ENCODE measurements at places on chromosomes 4 and X. TPM values are rescaled to one million over a fixed set of nuclear protein-coding genes. Genes with fewer than 3 reads are reported as not detected.
A peak's percentile ranks its signal among the peaks of the same experiment; 100 is the strongest.

Gene SASH3
- total RNA-seq, result 2.9 TPM

Gene INPP4B
- 10.0 TPM for total RNA-seq

Gene ADGRG2
- total RNA-seq, result 0.10 TPM

Gene PAGE1
- total RNA-seq, result not detected

Gene SNCA
- total RNA-seq, result 1.2 TPM

Gene GLUD2
- total RNA-seq, result 0.74 TPM

DNA sequence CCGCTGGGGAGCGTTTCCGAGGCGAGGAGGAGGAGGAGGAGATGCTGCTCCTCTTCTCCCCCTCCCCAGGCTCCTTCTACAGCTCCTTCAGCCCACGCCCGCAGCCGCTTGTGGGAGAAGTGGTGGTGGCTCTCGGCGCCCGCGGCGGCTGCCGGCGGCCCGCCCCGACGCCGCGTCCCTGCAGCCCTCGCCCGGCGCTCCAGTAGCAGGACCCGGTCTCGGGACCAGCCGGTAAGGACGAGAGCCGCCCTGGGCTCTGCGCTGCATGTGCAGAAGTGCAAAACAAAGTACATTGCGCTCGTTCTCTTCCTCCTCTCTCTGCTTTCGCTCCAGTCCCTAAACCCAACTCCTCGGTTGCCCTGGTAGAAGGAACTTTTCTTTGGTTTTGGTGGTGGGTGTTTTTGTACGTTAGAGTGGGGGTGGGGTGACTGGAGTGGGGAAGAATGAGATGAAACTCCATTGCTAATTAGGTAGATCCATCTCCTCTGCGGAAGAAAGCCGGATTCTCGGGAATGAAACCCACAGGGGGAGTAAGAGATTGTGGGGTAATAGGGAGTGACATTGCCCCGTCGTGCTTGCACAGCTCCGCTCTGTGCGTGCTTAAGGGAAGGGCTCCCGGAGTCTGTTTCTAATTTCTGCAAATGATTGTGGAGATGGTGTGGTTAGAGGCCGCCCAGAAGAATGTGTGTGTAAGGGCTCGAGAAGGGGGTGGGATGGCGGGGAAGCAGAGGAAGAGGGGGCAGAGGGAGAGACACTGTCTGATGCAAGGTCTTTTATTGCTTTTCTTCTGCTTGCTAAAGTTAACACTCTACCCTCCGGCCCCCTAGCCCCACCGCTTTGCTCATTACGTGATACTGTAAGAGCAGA is 677 bp downstream of the PTPN13 start:
- H3K27ac ChIP-seq, result peak overlapping the region; percentile 71
- H3K4me1 ChIP-seq, result no peaks in the 10 kb centered on the region
- no peaks in the 10 kb centered on the region for H3K27me3 ChIP-seq
- peak; percentile 30 for DNase-seq
- no peaks in the 10 kb centered on the region for H3K36me3 ChIP-seq
- peak overlapping the region; percentile 60 for H3K4me3 ChIP-seq

DNA sequence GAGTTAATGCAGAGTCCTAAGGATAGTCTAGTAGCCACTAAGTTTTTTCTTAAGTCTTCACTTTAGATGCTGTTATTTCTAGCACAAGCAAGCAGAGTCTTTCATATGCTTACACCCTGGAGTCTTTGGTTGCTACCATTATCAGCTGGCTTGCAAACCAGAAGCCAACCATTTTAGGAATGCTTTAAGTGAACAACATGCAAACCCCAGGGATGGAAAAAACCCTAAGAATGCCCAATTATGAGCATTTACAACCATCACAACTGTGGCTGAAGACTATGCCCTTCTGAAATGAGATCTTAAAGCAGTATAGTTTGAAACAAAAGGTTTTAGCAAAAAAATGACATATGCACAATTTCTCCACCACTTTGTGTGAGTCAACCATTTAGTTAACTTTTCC is 6.6 kb downstream of the MID1IP1 start:
- no peaks in the 10 kb centered on the region for H3K4me1 ChIP-seq
- no peak overlapping the region for H3K4me3 ChIP-seq
- DNase-seq, result no peak

GRCh38 chr4:102429553-102429952 is 71.6 kb upstream of the NFKB1 start:
- H3K4me3 ChIP-seq, result no peak overlapping the region
- H3K36me3 ChIP-seq, result no peaks in the 10 kb centered on the region
- H3K27me3 ChIP-seq, result no peaks in the 10 kb centered on the region
- DNase-seq, result no peak
- no peaks in the 10 kb centered on the region for H3K4me1 ChIP-seq
- H3K27ac ChIP-seq, result no peak overlapping the region

DNA sequence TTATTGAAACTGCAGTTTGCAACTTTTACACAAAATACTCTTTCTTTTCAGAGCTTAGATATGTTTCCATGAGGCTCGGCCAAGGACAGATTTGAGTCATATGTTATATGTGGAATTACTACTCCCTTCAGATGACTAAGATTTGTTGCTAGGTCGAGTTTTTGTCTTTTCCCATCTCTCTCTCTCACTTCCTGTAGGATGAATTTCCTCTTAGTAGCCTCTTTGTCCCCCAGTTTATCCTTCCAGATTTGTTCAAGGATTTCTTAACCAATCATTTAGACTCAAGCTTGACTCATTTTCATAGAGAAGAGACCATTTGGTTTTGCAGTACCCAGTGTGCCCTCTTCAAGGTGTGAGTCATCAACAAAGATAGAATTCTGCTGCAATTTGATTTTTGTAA is 209.2 kb downstream of the GLUD2 start:
- DNase-seq, result no peak
- no peak overlapping the region for H3K27ac ChIP-seq
- H3K4me1 ChIP-seq, result no peaks in the 10 kb centered on the region
- no peaks in the 10 kb centered on the region for H3K36me3 ChIP-seq

- no peaks in the 10 kb centered on the region for H3K36me3 ChIP-seq
- H3K4me3 ChIP-seq, result no peak overlapping the region
- H3K27me3 ChIP-seq, result no peaks in the 10 kb centered on the region
- no peak for DNase-seq
- no peak overlapping the region for H3K27ac ChIP-seq
Measured at GRCh38 chr4:111712093-111712677, 433.1 kb upstream of the FAM241A start.
